ENCODE measurements at places on chromosomes 13 and 19. TPM values are rescaled to one million over a fixed set of nuclear protein-coding genes. Genes with fewer than 3 reads are reported as not detected.
A peak's percentile ranks its signal among the peaks of the same experiment; 100 is the strongest.

- H3K4me3 ChIP-seq: no peak overlapping the region
- H3K36me3 ChIP-seq: no peaks in the 10 kb centered on the region
- DNase-seq: no peak
- H3K4me1 ChIP-seq: no peaks in the 10 kb centered on the region
- no peaks in the 10 kb centered on the region for H3K27me3 ChIP-seq
These were observed 207.9 kb upstream of the UFM1 start for GRCh38 chr13:38141792-38142191.

Gene SEMA6B
- 1.5 TPM for total RNA-seq

Gene MYH14
- total RNA-seq: 12.9 TPM

DNA sequence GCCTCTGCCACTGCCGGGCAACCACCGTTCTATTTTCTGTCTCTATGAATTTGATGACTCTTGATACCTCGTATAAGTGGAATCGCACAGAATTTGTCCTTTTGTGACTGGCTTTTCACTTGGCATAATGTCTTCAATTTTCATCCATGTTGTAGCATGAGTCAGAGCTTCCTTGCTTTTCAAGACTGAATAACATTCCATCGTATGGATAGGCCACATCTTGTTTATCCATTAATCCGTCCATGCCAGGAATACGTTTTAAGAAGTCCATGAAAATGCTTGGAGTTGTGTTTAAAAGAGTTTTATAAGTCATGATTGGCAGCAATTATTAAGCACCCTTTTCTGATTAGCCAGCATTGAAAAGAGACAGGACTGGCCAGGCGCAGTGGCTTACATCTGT lies 53.6 kb upstream of the CLDN10 start:
- no peaks in the 10 kb centered on the region for H3K36me3 ChIP-seq
- H3K27ac ChIP-seq: no peak overlapping the region
- H3K4me1 ChIP-seq: no peaks in the 10 kb centered on the region
- no peaks in the 10 kb centered on the region for H3K27me3 ChIP-seq
- no peak for DNase-seq

Gene ZNF471
- total RNA-seq: 11.4 TPM

Gene CEACAM16
- total RNA-seq: not detected

- H3K4me3 ChIP-seq: no peak overlapping the region
- H3K4me1 ChIP-seq: no peaks in the 10 kb centered on the region
- H3K27ac ChIP-seq: no peak overlapping the region
- no peaks in the 10 kb centered on the region for H3K36me3 ChIP-seq
- DNase-seq: no peak
- H3K27me3 ChIP-seq: no peaks in the 10 kb centered on the region
These were observed 1093.0 kb upstream of the PCDH9 start for GRCh38 chr13:68323124-68323523.

DNA sequence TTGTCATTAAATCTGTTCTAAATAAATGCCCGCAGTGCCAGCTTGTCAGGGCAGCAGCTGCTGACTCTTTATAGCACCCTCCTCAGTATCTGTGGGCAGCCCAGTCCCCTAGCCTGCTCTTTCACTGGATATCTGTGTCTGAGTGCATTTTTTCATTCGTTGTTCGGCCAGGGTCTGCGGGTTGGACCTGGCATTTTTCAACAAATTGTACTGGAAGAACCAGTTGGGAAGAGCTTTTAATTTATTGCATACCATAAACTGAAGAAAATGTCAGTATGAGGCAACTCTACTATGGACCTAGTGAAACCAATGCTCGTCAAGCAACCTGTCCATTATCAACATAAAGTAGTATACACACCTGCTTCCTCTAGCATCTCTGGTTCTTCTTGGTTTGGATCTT lies 8.6 kb downstream of the NLRP13 start:
- DNase-seq: no peak
- no peaks in the 10 kb centered on the region for H3K4me1 ChIP-seq
- no peak overlapping the region for H3K4me3 ChIP-seq
- no peaks in the 10 kb centered on the region for H3K36me3 ChIP-seq

Gene ZNF441
- total RNA-seq: 18.1 TPM

Gene CRLF1
- total RNA-seq: 47.4 TPM

Gene C1QTNF9
- total RNA-seq: 0.63 TPM

DNA sequence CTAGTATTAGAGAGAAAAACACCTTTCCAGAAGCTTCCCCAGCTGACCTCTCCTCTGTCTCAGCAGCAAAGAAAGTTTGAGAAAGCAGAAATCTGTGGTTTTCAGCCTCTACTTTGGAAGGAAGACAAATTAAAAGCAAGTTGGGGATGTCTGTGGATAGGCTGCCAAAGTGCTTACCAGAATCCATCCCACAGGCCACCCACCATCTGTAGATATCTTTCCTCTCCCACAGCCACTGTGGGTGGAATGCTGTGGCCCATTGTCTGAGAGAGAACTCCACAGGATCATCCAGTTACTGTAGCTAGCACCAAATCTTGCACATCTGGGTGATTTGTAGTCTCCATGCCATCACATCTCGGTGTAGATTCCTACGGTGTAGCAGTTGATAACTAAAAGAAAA lies 133.5 kb downstream of the DNAJC15 start:
- H3K4me1 ChIP-seq: no peaks in the 10 kb centered on the region
- DNase-seq: no peak
- H3K4me3 ChIP-seq: no peak overlapping the region
- H3K27me3 ChIP-seq: no peaks in the 10 kb centered on the region
- H3K36me3 ChIP-seq: no peaks in the 10 kb centered on the region
- H3K27ac ChIP-seq: no peak overlapping the region

DNA sequence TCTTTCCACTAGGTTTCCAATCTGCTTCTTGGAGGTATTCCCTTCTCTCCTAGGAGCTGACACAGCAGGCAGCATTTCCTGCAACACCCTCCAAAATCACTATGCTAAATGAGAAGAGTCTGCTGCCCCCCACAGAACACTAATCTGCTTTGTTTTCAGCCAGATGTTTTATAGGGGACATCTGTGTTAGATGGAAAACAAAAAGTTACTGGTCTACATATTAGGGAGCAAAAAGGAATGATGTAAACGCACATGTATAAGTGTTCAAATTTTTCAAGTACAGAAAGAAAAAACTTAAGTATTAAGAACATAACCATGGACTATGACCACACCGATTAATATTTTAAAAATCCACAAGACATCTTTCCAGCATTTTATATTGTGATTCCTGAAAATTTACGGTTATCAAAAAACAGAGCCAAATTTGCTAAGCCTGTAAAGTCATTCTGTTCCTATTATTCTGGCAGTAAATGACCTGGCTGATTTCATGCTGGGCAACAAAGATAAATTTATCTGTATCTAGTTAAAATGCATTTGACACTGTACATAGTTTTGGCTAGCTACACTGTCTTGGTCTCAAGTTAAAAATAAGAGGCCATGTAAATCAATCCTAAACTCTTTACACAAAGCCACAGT lies 63.3 kb downstream of the DCLK1 start:
- no peak for DNase-seq
- H3K27ac ChIP-seq: no peak overlapping the region
- no peaks in the 10 kb centered on the region for H3K27me3 ChIP-seq
- no peaks in the 10 kb centered on the region for H3K36me3 ChIP-seq

DNA sequence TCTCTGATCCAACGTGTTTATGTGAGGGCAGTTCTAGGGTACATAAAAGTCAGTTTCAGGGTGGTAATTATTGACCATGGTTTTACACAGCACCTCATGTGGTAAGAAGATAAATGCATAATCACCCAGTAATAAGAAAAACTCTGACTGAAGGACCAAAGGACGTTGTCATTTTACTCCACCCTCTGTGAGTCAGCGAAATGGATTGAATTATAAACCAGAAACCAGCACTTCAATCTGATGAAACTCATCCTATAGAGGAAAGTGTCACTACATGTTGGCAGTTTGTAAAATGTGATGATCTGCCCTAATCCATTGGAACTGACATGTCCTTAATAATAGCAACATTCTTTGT lies 406.8 kb downstream of the KLF5 start:
- H3K4me1 ChIP-seq: no peaks in the 10 kb centered on the region
- no peak overlapping the region for H3K27ac ChIP-seq
- no peaks in the 10 kb centered on the region for H3K36me3 ChIP-seq

GRCh38 chr19:35146746-35147459 lies 3.8 kb downstream of the FXYD7 start:
- H3K4me1 ChIP-seq: peaks cover 14% of the 10 kb centered on the region
- H3K27ac ChIP-seq: peak overlapping the region; percentile 8
- no peaks in the 10 kb centered on the region for H3K36me3 ChIP-seq
- H3K4me3 ChIP-seq: no peak overlapping the region
- no peak for DNase-seq

DNA sequence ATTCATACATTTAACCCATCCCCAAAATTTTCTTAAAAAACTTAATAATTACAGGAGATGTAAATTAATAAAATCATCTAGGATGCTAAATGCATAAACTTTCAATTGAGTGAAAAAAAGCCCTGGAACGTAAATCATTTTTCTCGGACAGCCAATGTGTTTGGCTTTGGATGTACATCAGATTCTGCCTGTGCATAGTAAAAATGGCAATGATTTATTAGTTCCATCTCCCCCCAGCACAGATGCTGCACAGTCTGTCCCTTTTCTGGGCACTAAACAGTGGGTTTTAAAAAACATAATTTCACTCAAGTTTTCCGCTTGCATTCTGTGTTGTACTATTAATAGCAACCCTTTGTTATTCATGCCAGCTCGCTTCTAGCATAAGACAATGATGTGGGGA lies 147.7 kb downstream of the TM9SF2 start:
- DNase-seq: no peak
- H3K27ac ChIP-seq: no peak overlapping the region
- no peaks in the 10 kb centered on the region for H3K27me3 ChIP-seq
- H3K4me1 ChIP-seq: no peaks in the 10 kb centered on the region

- no peak overlapping the region for H3K4me3 ChIP-seq
- no peak overlapping the region for H3K27ac ChIP-seq
- no peaks in the 10 kb centered on the region for H3K27me3 ChIP-seq
- DNase-seq: no peak
- H3K36me3 ChIP-seq: peaks cover 31% of the 10 kb centered on the region
- H3K4me1 ChIP-seq: peaks cover 13% of the 10 kb centered on the region
These were observed 21.8 kb downstream of the ZNF77 start for GRCh38 chr19:2922987-2923386.

Gene ZC3H4
- 33.9 TPM for total RNA-seq

DNA sequence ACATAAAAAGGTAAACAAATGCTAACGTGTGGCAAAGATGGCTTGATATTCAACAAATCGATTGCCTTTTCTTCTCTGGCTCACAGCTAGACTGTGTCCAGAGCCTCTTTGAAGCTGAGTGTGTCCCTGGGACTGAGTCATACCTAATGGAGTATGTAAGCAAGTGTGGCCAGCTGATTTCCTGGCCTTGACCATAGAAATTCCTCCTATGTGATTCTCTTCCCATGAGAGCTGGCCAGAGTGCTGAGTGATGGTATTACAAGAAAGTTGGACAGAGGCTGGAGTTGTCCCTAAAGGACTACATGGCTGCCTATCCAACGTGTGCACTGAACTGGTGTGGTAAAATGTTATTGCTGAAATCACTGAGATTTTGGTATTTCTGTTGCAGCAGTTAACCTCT lies 320.1 kb upstream of the SLC10A2 start:
- no peak overlapping the region for H3K4me3 ChIP-seq
- no peaks in the 10 kb centered on the region for H3K27me3 ChIP-seq
- no peak for DNase-seq
- no peak overlapping the region for H3K27ac ChIP-seq
- H3K4me1 ChIP-seq: no peaks in the 10 kb centered on the region

- H3K4me3 ChIP-seq: no peak overlapping the region
- no peaks in the 10 kb centered on the region for H3K4me1 ChIP-seq
- no peak for DNase-seq
- no peaks in the 10 kb centered on the region for H3K27me3 ChIP-seq
- no peak overlapping the region for H3K27ac ChIP-seq
These were observed 15.3 kb downstream of the COLGALT1 start for GRCh38 chr19:17570791-17571190.

DNA sequence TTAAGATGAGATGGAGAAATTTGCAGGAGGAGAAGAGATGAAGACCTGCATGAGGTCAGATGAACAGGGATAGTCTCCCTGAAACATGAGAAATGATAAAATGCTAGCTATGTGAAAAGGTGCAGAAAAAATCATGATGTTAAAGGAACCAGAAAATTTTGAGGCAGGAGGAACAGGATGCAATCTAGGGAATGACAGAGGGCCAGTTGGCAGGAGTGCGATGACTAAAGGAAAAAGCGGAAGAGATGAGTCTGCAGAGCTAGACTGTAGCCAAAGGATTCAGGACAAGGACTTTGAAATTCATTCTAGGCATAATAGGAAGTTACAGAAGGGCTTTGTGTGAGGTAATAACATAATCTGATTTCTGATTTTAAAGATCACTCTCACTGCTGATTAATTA lies 77.9 kb downstream of the TRPC4 start:
- DNase-seq: no peak
- no peaks in the 10 kb centered on the region for H3K4me1 ChIP-seq
- no peak overlapping the region for H3K27ac ChIP-seq
- no peaks in the 10 kb centered on the region for H3K27me3 ChIP-seq
- no peak overlapping the region for H3K4me3 ChIP-seq
- H3K36me3 ChIP-seq: no peaks in the 10 kb centered on the region

Gene LILRA5
- not detected for total RNA-seq

GRCh38 chr13:23748109-23748990 lies 140.8 kb downstream of the MIPEP start:
- H3K27ac ChIP-seq: no peak overlapping the region
- no peak overlapping the region for H3K4me3 ChIP-seq
- no peaks in the 10 kb centered on the region for H3K27me3 ChIP-seq
- no peaks in the 10 kb centered on the region for H3K4me1 ChIP-seq

Gene PDE4C
- total RNA-seq: under 0.01 TPM

- H3K27me3 ChIP-seq: no peaks in the 10 kb centered on the region
- H3K27ac ChIP-seq: no peak overlapping the region
- H3K4me3 ChIP-seq: no peak overlapping the region
- peaks cover 4% of the 10 kb centered on the region for H3K4me1 ChIP-seq
These were observed 22.0 kb upstream of the UBAC2 start for GRCh38 chr13:99178636-99179035.

Gene NLRP9
- not detected for total RNA-seq

Gene WDR87
- not detected for total RNA-seq

GRCh38 chr19:49635530-49636232 lies 4.3 kb downstream of the RRAS start:
- H3K27me3 ChIP-seq: no peaks in the 10 kb centered on the region
- peaks cover 60% of the 10 kb centered on the region for H3K4me1 ChIP-seq
- H3K36me3 ChIP-seq: no peaks in the 10 kb centered on the region
- DNase-seq: no peak
- peak overlapping the region; percentile 100 for H3K27ac ChIP-seq
- no peak overlapping the region for H3K4me3 ChIP-seq
